Suprapubic skin (tissue), 4 donors: ENCODE measurements at places on chromosomes 4 and X. TPM values are rescaled to one million over a fixed set of nuclear protein-coding genes. Genes with fewer than 3 reads are reported as not detected.

GRCh38 chr4:88419874-88420273, 37.0 kb upstream of the HERC5 start:
- DNase-seq, result no peak

DNA sequence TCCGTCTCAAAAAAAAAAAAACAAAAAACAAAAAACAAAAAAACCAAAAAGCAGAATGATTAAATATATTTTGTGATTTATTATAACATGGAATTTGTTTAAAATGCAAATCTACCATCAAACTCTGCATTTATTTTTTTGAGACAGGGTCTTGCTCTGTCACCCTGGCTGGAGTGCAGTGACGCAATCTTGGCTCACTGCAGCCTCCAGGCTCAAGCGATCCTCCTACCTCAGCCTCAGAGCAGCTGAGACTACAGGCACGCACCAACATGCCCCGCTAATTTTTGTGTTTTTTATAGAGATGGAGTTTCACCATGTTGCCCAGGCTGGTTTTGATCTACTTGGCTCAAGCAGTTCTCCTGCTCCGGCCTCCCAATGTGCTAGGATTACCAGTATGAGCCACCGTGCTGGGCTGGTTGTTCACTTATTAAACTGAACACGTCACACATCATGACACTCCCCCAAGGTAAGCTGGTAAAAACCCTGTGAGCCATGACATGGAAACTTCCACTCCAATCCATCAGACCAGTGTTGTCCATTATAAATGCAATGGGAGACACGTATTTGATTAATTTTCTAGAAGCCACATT, 45.7 kb downstream of the RBM47 start:
- no peak for DNase-seq

DNA sequence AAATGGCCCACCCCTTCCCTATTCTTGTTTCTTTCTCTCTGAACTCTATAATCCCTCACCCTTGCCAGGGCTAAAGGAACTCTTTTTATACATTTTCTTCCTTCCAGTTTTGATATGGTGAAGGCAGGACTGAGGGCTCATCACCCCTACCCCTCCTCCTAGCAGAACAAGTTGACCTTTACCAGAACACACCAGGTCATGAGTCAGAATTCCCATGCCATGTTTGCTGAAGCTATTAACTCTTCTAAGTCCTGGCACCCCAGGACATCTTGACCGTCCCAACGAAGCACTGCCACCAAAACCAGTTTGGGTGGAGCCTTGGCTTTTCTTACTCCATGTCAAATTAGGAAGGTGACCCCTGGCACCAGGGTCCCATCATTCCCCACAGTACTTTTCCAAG, 57.5 kb upstream of the DYNLT3 start:
- DNase-seq, result no peak

GRCh38 chr4:8708401-8709021, 115.9 kb downstream of the CPZ start:
- peak; percentile 58 for DNase-seq

- peak; percentile 50 for DNase-seq
Observed at GRCh38 chrX:68995780-68996551, 167.1 kb downstream of the EFNB1 start.

AREG gene
- total RNA-seq, result 40.6 TPM

FAM156A gene
- total RNA-seq, result 15.1 TPM

PDCL2 gene
- not detected for total RNA-seq

UBA6 gene
- 57.5 TPM for total RNA-seq
